Activated naive CD8-positive, alpha-beta T cell treated with anti-CD3 and anti-CD28 coated beads, Interleukin-2, amount 50 U/mL, for 16 hours (primary cell): ENCODE measurements at places on chromosomes 3 and 15.

DNA sequence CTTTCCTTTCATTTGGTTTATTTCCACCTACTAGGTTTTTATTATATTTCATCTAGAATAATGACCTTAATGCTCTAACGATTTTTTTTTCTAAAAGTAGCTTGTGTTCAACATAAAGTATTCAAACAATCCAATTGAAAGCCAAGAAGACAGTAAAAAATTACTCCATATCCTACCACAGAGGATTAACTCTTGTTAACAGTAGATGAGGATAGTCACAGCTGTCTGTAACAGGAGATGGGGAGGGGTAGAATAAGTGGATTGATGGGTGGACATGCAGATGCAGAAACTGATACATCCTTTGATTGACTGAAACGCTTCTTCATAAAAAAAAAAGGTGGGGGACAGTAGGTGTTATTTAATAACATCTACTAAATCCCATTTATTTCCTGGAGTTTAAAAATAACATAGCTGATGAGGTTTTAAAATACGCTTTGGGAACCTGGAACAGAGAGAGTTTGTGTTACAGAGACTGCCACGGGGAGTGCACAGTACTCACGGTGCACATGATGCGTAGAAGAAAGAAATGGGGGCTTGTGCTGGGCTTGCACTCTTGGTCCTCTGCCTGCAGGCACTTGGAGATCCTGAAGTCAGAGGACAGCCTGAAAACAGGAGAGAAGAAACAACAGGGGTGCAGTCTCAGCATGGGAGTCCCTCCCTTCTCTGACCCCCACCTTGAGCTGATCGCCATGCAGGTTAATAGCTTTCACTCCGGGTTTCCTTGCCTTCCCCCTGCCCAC is 226.7 kb downstream of the THSD4 start:
- DNase-seq, result no peak

DNA sequence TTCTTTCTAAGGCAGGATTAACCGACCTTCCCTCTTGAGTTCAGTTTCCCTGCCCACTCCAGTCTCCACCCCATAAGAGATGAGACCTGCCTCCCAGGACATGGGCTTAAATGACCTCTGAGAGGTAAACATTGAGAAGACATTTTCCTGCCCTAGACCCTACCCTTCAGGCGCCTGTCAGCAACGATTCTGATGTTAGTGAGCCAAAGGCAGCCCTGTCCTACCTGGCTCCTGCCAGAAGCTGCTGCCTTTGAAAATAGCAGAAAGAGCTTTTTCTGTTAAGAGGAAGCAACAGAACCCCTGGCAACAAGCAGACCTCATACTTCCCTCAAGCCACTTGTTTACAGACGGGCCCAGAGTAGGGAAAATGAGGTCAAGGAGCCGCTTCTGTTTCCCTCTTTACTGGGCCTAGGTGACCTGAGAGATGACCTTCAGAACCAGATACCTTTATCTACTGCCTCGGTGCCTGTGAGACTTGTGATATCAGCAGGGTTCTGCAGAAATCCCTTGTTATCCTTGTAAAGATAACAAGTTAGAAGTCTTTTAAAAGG is 52.0 kb downstream of the CD200R1L start:
- no peak for DNase-seq

DNA sequence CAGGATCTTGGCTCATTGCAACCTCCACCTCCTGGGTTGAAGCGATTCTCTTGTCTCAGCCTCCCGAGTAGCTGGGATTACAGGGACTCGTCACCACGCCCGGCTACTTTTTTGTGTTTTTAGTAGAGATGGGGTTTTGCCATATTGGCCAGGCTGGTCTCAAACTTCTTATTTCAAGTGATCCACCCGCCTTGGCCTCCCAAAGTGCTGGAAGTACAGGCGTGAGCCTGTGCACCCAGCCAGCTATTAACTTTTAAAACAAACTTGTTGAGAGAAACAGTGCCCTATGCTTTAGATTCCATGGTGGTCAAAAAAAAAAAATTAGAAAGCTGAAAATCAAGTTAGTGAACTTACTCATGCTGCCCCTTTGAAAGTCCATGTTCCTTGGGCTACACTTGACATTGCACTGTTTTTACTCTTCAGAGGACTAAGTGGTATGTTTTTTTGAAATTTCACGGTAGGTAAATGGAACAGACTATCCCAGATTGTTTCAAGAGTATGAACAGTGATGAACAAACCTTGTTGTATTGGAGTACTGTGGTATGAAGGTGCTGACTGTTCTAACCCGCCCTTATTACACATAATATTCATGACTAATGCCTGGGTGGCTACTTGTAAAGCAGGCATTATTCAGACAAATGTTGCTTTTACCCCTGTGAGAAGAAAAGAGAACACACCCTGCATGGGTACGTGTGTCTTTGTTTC is 206.9 kb downstream of the KLHL25 start:
- DNase-seq, result no peak

DNA sequence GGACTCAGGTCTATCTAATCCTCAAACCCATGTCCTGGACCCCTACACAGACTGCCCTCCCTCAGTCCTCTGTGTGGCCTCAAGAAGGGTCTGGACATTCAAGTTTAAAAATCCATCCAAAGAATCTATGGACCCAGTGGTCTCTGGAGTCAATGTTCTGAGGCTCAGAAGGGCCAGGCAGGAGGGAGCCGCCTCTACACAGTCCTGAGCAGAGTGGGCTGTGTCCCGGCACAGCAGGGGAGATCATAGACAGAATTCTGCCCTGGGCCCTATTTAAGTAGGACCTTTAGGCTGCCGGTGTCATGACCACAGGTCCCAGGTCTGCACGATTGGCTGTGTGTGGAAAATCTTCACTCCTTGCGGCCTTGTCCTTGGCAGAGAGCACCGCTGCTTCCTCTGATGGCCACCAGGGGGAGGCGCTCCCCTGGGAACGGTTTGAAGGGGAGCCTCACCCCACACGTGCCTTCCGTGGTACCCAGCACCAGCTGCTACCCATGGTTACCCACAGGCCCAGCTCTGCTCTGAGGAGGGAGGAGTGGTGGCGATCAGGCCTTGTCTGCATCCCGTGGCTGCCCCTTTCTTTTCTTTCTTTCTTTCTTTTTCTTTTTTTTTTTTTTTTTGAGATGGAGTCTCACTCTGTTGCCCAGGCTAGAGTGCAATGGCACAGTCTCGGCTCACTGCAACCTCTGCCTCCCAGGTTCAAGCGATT is 37.9 kb downstream of the CHRD start:
- peak; percentile 44 for DNase-seq

DNA sequence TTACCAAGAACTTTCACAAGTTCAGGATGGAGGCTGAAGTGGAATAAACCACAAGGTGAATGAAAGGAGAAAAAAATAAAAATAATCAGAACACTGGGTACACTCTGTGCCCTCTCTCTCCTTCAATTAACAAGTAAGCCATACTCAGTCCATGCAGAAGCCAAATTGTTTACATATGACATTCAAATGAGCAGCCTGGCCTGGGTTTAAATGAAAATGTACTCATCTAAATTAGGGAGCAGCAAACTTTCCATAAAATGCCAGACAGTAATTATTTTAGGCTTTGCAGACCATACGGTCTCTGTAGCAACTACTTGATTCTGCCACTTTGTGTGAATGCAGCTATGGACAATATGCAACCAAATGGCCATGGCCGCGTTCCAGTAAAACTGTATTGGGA is 376.6 kb downstream of the MAGI1 start:
- no peak for DNase-seq

GRCh38 chr3:117926819-117927218 is 1107.8 kb downstream of the IGSF11 start:
- no peak for DNase-seq

- DNase-seq, result no peak
Observed at GRCh38 chr3:10907262-10907661, 85.3 kb upstream of the SLC6A1 start.

GRCh38 chr15:85576392-85576791 is 196.0 kb downstream of the AKAP13 start:
- no peak for DNase-seq

- no peak for DNase-seq
Observed at GRCh38 chr3:55604402-55604801, 117.3 kb upstream of the WNT5A start.

- DNase-seq, result no peak
Observed at GRCh38 chr3:189534531-189534930, 96.7 kb upstream of the TP63 start.

GRCh38 chr3:156547637-156548036 is 7.3 kb downstream of the SSR3 start:
- DNase-seq, result no peak

GRCh38 chr3:178155521-178155920 is 380.7 kb upstream of the KCNMB2 start:
- DNase-seq, result no peak

DNA sequence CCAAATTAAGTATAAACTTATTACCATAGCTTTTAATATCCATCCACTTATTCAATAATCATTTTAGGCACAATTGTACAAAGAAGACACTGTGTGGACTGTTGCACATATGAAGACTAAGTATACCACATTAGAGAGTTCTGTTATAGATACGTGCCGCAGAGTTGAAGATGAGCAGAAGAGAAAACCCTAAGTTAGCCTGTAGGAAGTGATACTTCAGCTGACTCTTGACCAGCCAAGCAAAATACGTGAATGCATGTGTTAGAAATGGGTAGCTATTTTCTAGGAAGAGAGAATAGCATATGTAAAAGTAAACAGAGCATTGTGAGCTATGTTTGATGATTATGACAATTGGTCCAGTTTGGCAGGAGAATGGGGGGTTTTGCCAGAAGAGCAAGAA is 272.0 kb upstream of the ATP11B start:
- DNase-seq, result no peak

DNA sequence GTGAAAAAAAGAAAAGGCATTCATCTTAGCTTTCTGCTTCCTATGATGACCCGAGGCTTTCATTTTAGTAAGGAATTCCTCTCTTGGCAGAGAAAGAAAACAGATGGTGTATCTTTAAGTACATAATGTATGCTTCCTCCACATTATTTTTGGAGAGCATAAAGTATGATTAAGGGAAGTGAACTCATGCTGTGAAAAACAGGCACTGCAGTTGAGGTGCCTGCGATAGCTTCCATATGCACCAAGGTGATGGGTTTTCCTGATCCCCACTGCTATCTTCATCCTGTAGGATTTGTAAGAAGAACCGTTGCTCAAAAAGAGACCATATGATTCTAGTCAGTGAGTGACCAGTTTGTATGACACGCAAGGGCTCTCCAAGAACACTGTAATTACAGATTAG is 411.5 kb upstream of the MCTP2 start:
- no peak for DNase-seq

DNA sequence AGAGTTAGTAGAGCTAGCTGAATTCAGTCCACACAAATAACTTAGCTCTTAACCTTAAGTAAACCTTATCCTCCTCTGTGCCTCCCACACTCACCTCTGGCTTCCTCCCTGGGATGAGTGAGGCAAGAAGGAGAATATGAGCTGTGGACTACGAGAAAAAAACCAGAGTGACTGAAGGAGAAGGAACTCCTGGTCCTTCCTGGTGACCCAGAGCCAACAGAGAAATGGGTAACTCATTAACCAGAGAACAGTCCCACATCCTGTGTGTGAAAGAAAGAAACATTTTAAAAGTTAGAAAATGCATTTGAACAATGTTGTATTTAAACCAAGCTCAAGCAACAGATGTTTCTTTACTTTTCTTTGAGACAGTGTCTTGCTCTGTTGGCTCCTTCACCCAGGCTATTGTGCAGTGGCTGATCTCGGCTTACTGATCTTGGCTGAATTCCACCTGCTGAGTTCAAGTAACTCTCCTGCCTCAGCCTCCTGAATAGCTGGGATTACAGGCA is 27.5 kb upstream of the FAM81A start:
- no peak for DNase-seq

- DNase-seq, result no peak
Observed at GRCh38 chr3:151379083-151379734, 5.3 kb downstream of the P2RY12 start.

DNA sequence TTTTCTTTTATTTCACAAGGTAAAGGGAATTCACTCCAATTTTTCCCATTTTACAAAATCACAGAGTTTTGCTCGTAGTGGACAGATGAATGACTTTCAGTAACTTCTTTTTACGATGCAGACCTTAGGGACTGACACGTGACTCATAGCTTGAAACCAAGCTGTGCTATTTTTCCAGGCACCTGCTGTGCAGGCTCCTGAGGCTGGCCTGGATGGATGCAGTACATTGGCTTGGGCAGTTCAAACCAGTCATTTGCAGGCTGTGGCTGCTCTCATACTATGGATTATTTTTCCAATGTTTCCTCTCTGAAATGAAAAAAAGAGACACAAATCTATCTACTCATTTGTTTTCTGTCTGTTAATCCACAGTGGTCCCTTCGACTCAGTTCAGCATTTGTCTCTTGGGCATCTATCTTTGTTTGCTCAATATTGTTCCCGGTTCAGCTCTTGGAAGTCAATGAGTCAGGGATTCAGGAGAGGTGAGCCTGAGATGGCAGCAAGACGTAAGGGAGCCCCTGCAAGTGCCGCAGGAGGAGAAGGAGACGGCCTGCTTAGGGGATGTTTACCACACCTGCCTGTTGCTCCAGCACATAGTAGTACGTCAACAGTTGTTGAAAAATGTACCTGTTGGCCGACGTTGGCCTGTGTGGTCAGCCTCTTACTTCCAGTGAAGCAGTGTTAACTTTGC is 92.8 kb downstream of the SV2B start:
- no peak for DNase-seq
